ENCODE measurements at places on chromosomes 3 and 15. TPM values are rescaled to one million over a fixed set of nuclear protein-coding genes. Genes with fewer than 3 reads are reported as not detected.

GRCh38 chr3:132879656-132880055 is 157.4 kb upstream of the NPHP3 start:
- DNase-seq, result peak; percentile 87

DNA sequence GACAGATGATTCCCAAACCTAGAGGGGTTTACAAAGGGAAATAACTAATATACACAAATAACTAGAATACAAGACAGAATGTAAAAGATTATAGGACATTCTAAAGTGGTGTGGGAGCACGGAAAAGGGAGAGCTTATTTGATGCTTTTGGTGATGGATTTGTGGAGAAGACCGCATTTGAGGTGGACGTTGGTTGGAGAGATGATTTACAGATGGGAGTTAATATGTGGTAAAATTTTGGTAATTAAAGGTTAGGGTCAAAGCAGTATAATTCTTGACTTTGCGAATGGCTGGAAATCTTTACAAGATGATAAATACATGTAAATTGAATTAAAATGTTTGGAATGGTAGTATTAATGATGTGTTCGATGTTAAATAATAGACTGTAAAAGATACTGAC is 1.2 kb downstream of the KNL1 start:
- no peak for DNase-seq

The CORO2B gene
- polyA plus RNA-seq, result 59.3 TPM

DNA sequence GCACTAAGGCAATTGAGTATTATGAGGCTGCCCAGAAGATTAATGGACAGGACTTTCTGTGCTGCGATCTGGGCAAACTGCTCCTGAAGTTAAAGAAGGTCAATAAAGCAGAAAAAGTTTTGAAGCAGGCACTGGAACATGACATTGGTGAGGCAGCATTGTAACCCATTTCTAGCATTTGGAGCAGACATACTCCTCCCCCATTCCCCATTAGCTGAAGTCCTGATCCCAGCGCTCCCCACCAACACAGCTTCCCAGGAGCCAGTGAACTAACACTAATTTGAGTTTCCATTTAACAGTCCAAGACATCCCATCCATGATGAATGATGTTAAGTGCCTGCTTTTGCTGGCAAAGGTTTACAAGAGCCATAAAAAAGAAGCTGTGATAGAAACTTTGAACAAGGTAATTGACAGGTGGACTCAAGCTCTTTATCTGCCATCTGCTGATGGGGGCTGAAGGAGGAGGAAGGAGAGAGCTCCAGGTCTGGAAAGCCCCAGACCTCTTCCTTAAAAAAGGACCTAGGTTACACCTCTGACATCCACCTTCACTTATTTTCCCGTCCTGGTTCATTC is 22.6 kb downstream of the CSRNP1 start:
- no peak for DNase-seq

GRCh38 chr15:49036650-49037545 is 9.3 kb downstream of the SECISBP2L start:
- no peak for DNase-seq

- DNase-seq, result no peak
These were observed 18.1 kb upstream of the KPNA4 start for GRCh38 chr3:160583451-160583850.

DNA sequence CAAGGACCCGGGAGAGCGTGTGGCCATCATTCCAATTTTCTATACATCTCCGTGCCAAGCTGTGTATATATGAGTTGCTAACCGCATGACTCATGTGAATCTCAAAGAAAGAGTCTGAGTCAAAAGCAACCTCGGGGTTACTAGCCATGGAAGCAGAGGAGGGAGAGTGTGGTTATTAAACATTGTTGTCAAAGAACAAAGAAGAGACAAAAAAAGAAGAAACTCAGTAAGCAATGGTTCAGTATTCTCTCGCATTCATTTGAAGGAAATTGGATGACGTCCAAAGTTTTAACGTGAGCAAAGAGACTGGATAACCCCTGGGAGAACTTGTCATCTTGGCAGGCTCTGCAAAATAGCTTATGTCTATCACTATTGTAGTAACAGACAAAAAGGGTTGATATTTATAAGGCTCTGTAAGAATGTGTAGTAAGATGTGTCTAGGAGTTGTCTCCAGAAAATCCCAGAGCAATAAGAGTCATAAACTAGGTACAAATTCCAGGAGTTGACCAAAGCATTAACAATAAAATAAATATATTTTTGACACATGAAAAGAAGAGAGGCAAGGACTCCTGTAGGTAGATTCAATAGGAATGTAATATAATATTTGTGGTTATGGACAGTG is 52.8 kb upstream of the GRM7 start:
- peak; percentile 44 for DNase-seq

DNA sequence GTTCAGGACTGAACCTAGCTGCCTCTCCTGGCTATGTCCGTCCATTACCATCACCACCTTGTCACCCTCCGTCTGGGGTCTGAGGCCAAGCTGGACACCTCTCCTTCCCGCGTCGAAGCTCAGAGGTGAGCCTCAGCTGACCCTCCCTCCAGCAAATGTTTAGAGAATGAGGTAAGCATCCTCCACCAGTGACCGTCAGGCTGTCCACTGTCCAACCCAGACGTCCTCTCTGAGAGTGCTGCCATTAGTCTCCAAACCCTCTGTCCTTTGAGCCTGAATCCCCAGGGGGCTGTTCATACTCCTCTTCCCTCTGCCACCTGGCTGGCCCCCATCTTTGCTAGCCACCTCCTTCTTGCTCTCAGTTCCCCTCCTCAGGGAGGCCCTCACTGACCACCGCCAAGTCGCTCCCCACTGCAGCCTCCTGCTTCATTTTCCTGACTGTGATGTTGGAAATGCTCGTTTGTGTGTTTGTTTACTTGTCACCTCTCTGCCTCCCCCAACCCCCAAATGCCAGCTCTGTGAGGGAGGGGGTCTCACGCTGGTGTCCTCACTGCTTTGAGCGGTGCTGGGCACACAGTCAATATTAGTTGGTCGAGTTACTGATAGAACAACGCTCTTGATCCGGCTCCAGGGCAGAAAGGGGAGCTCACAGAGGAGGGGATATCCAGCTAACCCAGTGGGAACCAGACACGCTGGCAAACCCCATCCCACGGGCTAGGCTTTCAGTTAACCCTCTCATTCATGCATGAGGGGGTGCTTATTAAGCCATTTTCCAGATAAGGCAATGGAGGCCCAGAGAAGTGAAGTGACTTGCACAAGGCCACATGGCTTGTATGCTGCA is 64.9 kb downstream of the IQSEC1 start:
- DNase-seq, result no peak

DNA sequence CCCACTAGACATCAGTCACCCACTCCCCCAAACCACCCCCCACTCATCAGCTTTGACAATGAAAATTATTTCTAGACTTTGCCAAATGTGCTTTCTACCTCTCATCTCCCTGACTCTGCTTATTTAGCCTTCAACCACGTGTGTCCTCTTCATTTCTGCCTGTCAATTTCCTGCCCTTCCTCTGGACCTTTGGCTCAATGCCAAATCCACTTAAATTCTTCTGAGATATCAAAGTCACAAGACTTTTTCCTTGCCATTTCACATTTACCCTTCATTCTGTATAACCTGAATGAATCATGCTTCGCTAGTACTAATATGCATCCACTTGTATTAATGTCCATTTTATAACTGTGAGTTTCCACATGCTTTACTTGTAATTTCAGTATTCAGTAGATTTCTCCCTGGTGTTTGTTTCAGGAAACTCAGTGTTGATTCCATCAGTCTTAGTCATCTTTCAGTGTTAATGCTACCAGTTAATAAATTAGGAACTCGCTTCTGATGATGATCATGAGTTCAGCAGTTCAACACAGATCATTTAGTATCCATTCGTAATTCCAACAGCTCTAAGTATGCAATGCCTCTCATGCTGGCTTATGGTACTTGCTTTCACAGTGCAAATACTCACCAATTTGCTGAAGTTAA is 128.2 kb upstream of the OSTN start:
- DNase-seq, result no peak

- no peak for DNase-seq
These were observed 185.8 kb upstream of the POU1F1 start for GRCh38 chr3:87462228-87462627.

- peak; percentile 52 for DNase-seq
These were observed 53.1 kb downstream of the TM2D3 start for GRCh38 chr15:101599091-101599490.

- no peak for DNase-seq
These were observed 407.4 kb downstream of the RSL24D1 start for GRCh38 chr15:54789376-54789775.

GRCh38 chr3:30314757-30315325 is 291.6 kb upstream of the TGFBR2 start:
- no peak for DNase-seq

The GPR27 gene
- 9.5 TPM for polyA plus RNA-seq

- DNase-seq, result no peak
These were observed 5.6 kb downstream of the RRP9 start for GRCh38 chr3:51935886-51936755.

GRCh38 chr3:52721730-52722008 is 15.8 kb downstream of the SPCS1 start:
- no peak for DNase-seq

The NANOGP8 gene
- not detected for polyA plus RNA-seq
